Camera-type eye (tissue), 1 donor: ENCODE measurements at places on chromosomes 4 and X. TPM values are rescaled to one million over a fixed set of nuclear protein-coding genes. Genes with fewer than 3 reads are reported as not detected.

Gene ZCCHC18
- 8.0 TPM for total RNA-seq

Gene FRMPD3
- total RNA-seq: 1.2 TPM

Gene FAM47C
- total RNA-seq: not detected

Gene DUSP21
- total RNA-seq: not detected

Gene GAGE13
- not detected for total RNA-seq

Gene SOX3
- total RNA-seq: 2.1 TPM

Gene MCTS1
- total RNA-seq: 31.2 TPM

Gene F11
- total RNA-seq: 0.44 TPM

Gene GRK4
- 15.2 TPM for total RNA-seq

Gene PABPC5
- total RNA-seq: 8.4 TPM

Gene PTTG2
- total RNA-seq: 1.5 TPM

Gene EGFL6
- total RNA-seq: 75.3 TPM

Gene PDS5A
- 101 TPM for total RNA-seq

Gene RBM47
- total RNA-seq: 18.8 TPM

Gene GAGE12H
- not detected for total RNA-seq

Gene HTATSF1
- 109 TPM for total RNA-seq

Gene PHKA1
- total RNA-seq: 8.4 TPM

Gene CXorf51B
- not detected for total RNA-seq

Gene PCDH18
- total RNA-seq: 143 TPM

Gene CPE
- total RNA-seq: 374 TPM

Gene CSAG3
- not detected for total RNA-seq

Gene SHISA3
- total RNA-seq: 1.5 TPM

Gene TBC1D1
- total RNA-seq: 63.7 TPM

Gene PRSS12
- 32.3 TPM for total RNA-seq

Gene ADGRL3
- 134 TPM for total RNA-seq

Gene PALLD
- 128 TPM for total RNA-seq

Gene CFP
- 5.2 TPM for total RNA-seq

Gene XAGE2
- not detected for total RNA-seq

Gene TRMT44
- 52.3 TPM for total RNA-seq

Gene UCP1
- total RNA-seq: 0.33 TPM

Gene PHOX2B
- 0.55 TPM for total RNA-seq

Gene ANKRD50
- 84.9 TPM for total RNA-seq

Gene MAGEA4
- not detected for total RNA-seq

Gene CSAG1
- total RNA-seq: not detected

Gene IL1RAPL1
- total RNA-seq: 9.1 TPM

Gene CT47B1
- total RNA-seq: not detected

Gene DMRTC1
- total RNA-seq: 1.2 TPM

Gene DOK7
- total RNA-seq: 3.5 TPM

Gene MAB21L2
- total RNA-seq: 47.0 TPM

Gene HHIP
- 33.3 TPM for total RNA-seq

Gene ZNF732
- total RNA-seq: 5.1 TPM

Gene LRCH2
- 23.3 TPM for total RNA-seq

Gene F9
- total RNA-seq: not detected

Gene TEC
- total RNA-seq: 3.9 TPM

Gene SLIT2
- total RNA-seq: 46.3 TPM

Gene HTR2C
- 0.49 TPM for total RNA-seq

Gene SATL1
- 0.82 TPM for total RNA-seq

Gene CT83
- not detected for total RNA-seq

Gene PAGE2B
- not detected for total RNA-seq

Gene NXF2B
- total RNA-seq: 0.44 TPM

Gene PABPC1L2A
- not detected for total RNA-seq

Gene KIF4A
- 7.6 TPM for total RNA-seq

Gene CTAG2
- total RNA-seq: not detected

Gene CYTL1
- 12.9 TPM for total RNA-seq

Gene ADH1B
- 8.9 TPM for total RNA-seq

Gene MAGEA8
- total RNA-seq: not detected
